ENCODE measurements at places on chromosomes 11 and 22. TPM values are rescaled to one million over a fixed set of nuclear protein-coding genes. Genes with fewer than 3 reads are reported as not detected.

Gene C22orf42
- total RNA-seq: not detected

DNA sequence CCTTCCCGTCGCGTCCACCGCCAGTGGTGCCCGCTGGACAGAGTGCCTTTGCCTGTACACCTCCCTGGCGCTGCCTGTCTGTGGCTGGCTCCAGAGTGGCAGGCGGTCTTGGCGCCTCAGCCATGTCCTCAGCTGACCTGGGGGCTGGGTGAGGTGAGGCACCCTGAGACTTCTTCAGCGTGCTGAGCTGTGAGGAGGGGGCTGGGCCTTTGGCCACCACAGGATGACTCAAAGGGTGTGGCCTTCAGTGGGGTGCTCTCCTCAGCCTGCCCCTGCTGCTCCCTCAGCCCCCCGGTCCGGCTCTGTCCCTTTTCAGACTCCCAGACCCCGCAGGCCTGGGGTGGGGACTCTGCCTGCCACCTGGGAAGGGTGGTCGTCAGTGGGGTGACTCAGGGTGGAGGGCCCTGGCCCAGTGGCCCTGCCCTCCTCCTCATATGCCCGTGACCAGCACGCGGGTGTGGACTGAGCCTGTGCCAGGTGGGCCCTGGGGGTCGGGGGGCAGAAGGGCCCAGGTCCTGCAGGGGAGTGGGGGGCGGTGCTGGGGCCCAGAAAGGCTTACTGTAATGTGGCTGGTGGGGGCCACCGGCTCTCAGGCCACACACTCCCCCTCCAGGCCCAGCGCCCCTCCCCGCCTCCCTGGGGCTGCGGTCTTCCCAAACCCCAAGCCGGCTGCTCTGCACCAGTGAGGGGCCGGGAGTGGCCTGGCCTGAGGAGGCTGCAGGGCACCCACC lies 15.9 kb downstream of the CRELD2 start:
- DNase-seq: peak; percentile 78

- no peak for DNase-seq
Measured at GRCh38 chr11:130547761-130548490, 99.5 kb downstream of the ADAMTS15 start.

DNA sequence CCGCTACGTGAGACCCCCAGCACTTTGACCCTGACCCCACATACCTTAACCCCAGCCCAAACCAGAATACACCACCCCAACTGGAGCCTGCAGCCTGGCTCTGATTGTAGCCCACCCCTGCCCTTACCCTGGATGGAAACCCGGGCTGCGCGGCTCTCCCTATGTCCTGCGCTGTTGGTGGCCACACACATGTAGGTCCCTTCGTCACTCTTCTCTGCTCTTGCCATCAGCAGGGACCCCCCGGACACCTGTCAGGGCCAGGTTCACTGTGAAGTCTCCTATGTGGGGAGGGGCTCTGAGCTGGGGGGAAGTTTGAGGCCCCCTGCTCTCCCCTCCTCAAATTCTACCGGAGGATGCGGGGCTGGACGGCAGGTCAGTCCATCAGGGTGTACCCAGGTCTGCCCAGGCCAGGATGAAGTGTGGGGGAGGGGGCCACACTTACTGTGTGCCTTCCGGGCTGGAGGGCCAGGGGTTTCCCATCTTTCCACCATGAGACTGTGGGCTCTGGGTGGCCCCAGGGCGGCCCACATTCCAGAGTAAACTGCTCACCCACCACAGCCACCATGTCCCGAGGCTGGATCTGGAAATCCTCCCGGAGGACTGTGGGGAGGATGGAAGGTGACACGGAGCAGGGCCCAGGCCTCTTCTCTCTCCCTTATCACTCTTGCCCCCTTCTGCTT lies 1.5 kb downstream of the ROBO4 start:
- DNase-seq: no peak

GRCh38 chr11:64632654-64633053 lies 41.6 kb downstream of the SLC22A12 start:
- DNase-seq: no peak

Data from activated CD4-positive, alpha-beta T cell treated with anti-CD3 and anti-CD28 coated beads, Interleukin-2, amount 10 ng/mL, durations not matched to agents 24 days and 14 days (primary cell).